Activated naive CD4-positive, alpha-beta T cell treated with anti-CD3 and anti-CD28 coated beads, Interleukin-2, amount 50 U/mL, for 72 hours (primary cell): ENCODE measurements at places on chromosomes 2 and 18.
A peak's percentile ranks its signal among the peaks of the same experiment; 100 is the strongest.

DNA sequence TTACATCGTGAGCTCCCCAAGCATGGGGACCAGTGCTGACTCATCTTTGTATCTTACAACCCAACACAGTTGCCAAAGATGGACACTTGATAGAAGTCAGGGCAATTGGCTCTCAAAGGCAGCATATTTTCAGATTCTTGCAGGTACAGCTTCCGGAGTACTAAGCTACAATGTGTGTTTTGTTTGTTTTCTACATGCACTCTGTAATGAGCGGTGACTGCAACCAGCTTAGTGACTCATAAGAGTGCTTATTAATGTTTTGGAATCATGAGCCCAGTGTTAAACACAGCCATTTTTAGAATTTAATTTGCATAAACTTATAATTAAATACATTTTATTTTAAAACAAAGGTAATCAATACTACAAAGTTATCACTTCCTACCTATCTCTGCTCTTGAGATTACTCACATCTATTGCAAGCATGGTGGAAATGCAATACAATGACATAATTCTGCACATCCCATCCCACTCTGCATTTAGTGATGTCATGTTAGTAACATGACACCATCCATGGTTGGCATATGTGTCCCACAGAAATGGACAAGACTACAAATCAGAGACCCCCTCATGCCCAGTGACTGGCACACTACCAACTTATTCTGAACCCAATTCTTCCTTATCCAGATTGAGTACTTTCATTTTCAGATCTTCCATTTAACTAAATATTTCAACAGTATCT lies 399.8 kb upstream of the ST6GAL2 start:
- no peak for DNase-seq

- no peak for DNase-seq
These were observed 175.3 kb downstream of the CLIP4 start for GRCh38 chr2:29290293-29291047.

DNA sequence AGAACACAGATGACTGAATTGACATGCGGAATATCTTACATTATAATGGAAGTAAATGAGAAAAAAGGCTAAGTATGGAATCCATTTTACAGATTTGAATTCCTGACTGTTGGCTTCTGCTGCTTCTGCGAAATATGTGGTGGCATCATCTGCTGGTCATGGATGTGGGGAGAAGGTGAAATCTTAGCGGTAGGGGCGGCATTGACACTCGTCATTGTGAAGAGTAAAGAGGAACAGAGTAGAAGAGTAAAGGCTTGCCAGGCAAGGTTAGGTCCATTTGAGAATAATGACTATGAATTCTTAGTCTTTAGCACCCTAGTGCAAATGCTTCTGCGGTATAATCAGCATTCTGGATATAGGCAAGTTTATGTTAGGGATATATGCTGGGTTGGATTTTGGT lies 32.4 kb downstream of the ACTR3 start:
- DNase-seq, result no peak

DNA sequence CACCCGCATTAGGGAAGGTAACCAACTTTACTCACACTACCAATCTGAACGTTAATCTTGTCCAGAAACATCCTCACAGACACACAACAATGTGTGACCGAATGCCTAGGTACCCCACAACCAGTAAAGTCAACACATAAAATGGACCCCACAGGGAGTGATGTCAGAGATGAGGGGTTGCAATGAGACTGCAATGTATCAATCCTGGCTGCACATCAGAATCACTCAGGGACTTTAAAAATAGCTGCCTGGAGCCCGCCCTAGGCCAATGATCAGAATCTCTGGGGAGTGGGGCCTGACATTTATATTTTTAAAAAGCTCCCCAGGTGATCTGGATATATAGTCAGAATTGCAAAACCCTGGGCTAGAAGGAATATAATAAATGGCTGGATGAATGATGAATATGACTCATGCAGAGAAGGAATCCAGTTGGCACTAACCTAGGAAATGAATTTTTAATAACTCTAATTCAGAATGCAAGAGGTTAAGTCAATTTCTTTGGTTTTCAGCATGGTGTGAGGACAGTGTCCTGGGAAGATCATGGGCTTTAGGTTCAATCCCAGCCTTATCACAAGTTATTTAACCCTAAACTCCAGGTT lies 92.8 kb downstream of the COLEC12 start:
- DNase-seq, result no peak

- DNase-seq, result peak; percentile 11
These were observed 2.0 kb downstream of the CNNM4 start for GRCh38 chr2:96762529-96763311.
